ENCODE measurements at places on chromosomes 7 and 10. TPM values are rescaled to one million over a fixed set of nuclear protein-coding genes. Genes with fewer than 3 reads are reported as not detected.

Gene GOLGA7B
- total RNA-seq = 5.6 TPM

Gene LLCFC1
- total RNA-seq = not detected

Gene BLOC1S2
- total RNA-seq = 50.0 TPM

Gene TCERG1L
- total RNA-seq = not detected

Gene ARHGAP22
- not detected for total RNA-seq

Gene FFAR4
- not detected for total RNA-seq

Gene SHTN1
- 0.75 TPM for total RNA-seq

Gene ENO4
- total RNA-seq = not detected

Gene SERPINE1
- total RNA-seq = 0.27 TPM

Gene GCK
- 0.25 TPM for total RNA-seq

Gene GRID2IP
- not detected for total RNA-seq

Gene AGAP9
- total RNA-seq = 16.1 TPM

Gene HMX3
- total RNA-seq = not detected

Gene HTR5A
- not detected for total RNA-seq

Gene SAP25
- 21.4 TPM for total RNA-seq

Gene SLC18A3
- total RNA-seq = not detected

Gene CYP2W1
- total RNA-seq = not detected

Gene CTBP2
- total RNA-seq = 0.23 TPM

Gene STARD3NL
- 29.0 TPM for total RNA-seq

Gene CAV1
- total RNA-seq = not detected

Gene CPED1
- total RNA-seq = not detected

Gene HTR7
- total RNA-seq = not detected

Gene EN2
- total RNA-seq = not detected

Gene OR2A7
- 3.9 TPM for total RNA-seq

Gene CHST3
- total RNA-seq = 0.05 TPM

Gene STRIP2
- 21.0 TPM for total RNA-seq

Gene SAMD9
- 38.5 TPM for total RNA-seq

Gene ELN
- total RNA-seq = not detected

Gene GIMAP6
- 119 TPM for total RNA-seq

Gene OR2A5
- total RNA-seq = not detected

Gene IRF5
- total RNA-seq = 8.0 TPM

Gene FAM25G
- not detected for total RNA-seq

Gene NAT16
- not detected for total RNA-seq

Gene DGKI
- 0.34 TPM for total RNA-seq

Gene GIMAP4
- 198 TPM for total RNA-seq

Gene TDRD1
- 0.09 TPM for total RNA-seq

Gene SCIN
- 0.11 TPM for total RNA-seq

Gene WDR86
- total RNA-seq = not detected

Gene ABCA13
- not detected for total RNA-seq

Gene MBL2
- total RNA-seq = not detected

Gene C7orf25
- total RNA-seq = 4.4 TPM

Gene PHKG1
- 3.7 TPM for total RNA-seq

Gene NYAP1
- total RNA-seq = not detected

Gene NPC1L1
- total RNA-seq = not detected

Gene LEP
- total RNA-seq = not detected

Gene GNGT1
- not detected for total RNA-seq

Gene ADIRF
- total RNA-seq = not detected

Gene SYNPO2L
- not detected for total RNA-seq
